Stimulated activated CD8-positive, alpha-beta memory T cell treated with anti-CD3 and anti-CD28 coated beads, Interleukin-15, amount 100 ng/mL, for 1 hour (primary cell): ENCODE measurements at places on chromosomes 4 and X.

DNA sequence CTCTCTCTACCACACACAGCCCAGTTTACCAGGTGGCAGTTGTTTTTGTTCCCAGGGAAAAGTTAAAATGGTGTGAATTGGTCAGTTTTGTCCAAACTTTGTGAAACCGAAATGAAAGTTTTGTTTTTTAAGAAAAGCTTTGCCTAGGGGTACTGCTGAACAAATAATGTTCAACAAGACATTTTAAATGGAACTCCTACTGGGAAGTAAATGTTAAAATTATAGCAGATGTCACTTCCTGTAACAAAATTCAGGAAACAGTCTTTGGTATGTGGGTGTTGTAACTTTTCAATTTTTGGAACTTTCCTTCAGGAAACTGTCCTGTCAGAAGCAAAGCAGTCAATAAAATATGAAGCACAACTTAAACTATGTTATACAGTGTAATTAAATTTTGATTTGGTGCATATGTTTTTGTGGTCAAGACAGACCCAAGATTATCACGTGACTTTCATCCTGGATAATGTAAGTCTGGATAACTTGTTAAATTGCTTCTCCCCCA lies 79.5 kb downstream of the AFF1 start:
- DNase-seq: no peak

GRCh38 chr4:151173871-151174270 lies 74.4 kb downstream of the RPS3A start:
- no peak for DNase-seq

- DNase-seq: no peak
Observed at GRCh38 chrX:75155447-75155826, 646 bp downstream of the ABCB7 start.

GRCh38 chrX:50684871-50685270 lies 129.1 kb downstream of the SHROOM4 start:
- DNase-seq: no peak

DNA sequence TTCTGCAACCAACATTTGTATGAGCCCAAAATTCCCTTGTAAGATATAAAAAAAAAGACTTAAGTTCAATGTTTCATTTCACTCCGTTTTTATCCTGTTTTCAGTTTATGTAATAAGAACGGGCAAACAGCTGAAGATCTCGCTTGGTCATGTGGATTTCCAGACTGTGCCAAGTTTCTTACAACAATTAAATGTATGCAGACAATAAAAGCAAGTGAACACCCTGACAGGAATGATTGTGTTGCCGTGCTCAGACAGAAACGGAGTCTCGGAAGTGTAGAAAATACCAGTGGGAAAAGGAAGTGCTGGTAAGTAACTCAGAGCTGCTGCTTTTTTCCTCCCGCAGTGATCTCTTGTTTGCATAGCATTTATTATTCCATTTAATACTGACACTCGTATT lies 2.8 kb downstream of the ANKRD37 start:
- DNase-seq: no peak

DNA sequence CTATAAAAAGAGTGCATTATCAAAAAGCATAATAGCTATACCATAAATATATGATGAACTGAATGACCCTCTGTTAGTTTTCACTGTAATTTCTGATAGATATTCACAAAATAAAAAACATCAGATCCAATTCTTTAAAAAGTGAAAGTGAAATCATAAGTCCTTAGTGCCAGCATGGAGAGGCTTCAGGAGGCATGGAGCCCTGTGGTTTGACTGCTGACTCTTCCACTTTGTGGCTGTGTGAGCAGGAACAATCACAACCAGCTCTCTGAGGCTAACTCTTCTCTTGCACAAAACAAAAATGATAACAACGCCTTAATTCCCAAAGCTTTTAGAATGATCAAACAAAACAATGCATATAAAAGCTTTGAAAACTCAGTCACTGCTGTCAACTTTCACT lies 1143.9 kb downstream of the PDHA2 start:
- no peak for DNase-seq

GRCh38 chrX:147570483-147570882 lies 341.2 kb upstream of the FMR1 start:
- no peak for DNase-seq

DNA sequence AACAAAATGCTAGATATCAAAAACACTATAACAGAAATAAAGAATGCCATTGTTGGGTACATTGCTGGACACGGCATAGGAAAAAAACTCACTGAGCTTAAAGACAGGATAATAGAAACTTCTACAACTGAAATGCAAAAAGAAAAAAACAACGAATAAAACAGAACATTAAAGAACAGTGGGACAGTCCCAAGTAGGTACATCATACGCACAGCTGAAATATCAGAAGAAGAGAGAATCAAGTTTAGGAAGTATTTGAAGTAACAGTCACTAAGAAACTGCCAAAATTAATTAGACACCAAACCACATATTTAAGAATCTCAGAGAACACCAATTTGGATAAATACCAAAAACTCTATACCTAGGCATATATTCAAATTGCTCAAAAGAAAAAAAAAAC lies 19.2 kb downstream of the RAB28 start:
- DNase-seq: no peak

GRCh38 chr4:55172694-55173287 lies 47.4 kb upstream of the KDR start:
- no peak for DNase-seq

GRCh38 chr4:6227412-6228157 lies 27.2 kb upstream of the JAKMIP1 start:
- no peak for DNase-seq

DNA sequence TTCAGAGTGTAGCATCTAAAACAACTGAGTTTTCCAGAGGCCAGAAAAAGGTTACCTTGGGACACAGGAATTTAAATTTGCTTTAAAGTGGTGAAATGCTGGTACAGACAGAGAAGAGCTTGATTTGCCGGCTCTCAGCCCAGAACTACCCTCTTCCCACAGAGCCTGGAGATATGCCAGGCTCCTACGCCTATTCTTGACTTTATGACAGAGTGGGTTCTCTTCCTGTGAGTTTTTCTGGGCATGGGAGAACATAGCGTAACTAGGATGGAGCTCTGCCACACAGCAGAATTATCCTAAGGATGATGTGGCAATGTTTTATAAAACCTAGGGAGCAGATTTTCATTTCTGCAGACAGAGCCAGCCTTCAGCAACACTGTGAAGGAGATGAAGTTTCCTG lies 241.8 kb downstream of the GRIA3 start:
- no peak for DNase-seq

GRCh38 chr4:39621582-39621981 lies 17.1 kb downstream of the SMIM14 start:
- DNase-seq: no peak

DNA sequence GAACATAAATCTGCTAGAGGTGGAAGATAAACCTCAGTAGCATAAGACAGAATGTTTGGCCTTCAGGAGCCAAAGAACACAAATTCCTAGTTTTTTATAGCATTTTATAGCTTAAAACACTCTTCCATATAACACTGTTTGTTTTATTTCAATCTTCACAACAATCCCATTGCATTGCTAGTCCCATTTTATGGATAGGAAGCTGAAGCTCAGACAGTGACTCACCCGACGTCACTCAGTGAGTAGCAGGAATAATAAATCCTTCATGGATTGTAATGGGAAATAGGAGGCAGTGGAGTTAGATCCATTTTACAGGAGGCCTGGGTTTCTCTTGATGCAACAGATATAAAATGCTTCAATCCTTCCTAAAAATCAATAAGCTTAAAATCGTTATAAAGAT lies 217.5 kb downstream of the RAB28 start:
- no peak for DNase-seq

DNA sequence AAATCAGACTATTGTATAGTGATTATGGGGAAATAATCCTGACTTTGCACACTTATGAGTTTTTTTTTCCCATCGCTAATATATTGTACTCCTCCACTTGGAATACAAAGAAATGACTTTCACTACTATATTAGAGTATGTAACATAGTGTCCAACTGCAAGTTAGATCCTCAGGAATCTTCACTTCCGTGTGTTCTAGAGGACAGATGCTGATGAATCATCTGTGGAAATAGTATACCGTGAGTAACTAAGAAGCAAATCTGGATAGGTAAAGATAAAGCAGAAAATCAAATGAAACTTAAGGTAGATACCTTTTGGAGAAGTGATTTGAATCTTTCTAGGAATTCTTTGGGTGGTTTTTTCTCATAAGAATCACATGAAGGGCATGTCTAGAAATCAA lies 8.3 kb downstream of the IL21 start:
- no peak for DNase-seq

- no peak for DNase-seq
Observed at GRCh38 chr4:176444741-176445140, 125.0 kb downstream of the SPCS3 start.

DNA sequence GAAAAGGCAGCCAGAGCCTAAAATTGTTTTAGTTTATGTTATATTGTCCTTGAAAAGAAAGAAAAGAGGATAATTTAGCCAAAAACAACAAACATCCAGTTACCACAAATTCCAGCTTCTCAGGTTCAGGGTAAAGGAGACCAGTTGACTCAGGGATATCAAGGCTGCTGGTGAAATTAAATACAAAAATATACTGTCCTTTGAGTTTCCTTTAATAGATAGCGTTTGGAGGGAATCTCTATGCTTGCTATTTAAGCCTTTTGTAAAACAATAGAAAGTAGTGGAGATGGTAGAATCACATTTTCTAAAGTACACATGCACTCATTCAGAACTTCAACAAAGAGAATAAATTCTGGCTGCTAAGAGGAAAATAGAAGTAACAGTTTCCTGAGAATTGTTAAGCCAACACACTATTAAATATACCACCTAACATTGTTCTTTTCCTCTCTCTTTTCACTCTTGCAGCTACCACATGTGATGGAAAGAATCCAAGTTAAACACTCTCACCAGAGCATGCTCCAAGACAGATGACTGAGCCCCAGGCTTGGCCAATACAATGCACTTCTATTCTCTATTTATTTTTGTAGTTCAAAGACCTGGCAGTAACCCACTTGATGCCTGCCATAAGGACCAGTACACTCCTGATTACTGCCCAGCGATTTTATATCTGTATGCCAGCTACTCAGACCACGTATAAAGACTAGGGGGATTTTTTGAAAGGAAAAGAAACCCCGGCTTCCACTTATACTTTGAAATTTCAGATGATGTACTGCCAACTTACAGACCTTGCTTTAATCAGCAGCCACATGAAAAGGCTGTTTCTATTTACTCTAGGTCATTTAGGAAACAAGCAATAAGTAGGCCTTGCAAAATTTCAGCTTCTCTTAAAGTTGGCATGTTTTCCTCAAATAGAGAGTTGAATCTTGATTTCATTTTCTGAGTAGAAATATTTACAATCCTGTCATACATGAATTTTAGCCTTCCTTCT lies 756.9 kb downstream of the FAT4 start:
- no peak for DNase-seq

DNA sequence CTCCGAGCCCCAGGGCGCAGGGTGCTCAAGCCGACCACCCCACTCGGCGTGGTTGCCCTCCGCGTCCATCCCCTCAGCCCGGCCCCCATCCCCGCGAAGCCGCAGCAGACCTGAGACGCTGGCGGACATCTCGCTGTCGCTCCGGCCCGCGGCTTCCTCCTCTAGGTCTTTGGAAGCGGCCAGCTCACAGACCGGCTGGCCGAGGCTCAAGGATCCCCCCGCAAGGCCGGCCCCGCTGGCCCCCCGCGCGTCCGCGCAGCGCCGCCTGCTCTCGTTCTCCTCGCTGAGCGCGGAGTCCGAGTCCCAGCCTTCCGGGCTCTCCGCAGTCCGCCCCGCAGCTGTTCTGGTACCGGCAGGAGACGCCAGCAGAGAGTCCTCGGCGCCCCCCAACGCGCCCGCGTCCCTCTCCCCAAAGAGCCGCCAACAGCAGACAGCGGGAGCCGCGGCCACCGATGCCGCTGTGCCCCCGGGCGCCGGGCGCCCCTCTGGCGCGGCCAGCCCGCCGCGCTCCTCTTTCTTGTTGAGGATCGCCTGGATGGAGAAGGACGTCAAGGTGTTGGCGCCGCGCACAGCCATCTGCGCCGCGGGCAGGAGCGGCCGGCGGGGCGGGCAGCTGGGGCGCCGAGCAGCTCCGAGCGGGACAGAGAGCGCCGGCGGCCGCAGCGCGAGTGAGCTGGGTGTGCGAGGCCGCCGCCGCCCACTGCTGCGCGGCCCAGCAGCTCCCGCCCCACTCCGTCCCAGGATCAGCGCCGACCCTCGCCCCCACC lies at the start of gene NKX3-2:
NKX3-2 (minus strand) TSS at position 670 of the 767 bp plus-strand sequence; CDS start at position 576, 94 bp downstream.
- no peak for DNase-seq

DNA sequence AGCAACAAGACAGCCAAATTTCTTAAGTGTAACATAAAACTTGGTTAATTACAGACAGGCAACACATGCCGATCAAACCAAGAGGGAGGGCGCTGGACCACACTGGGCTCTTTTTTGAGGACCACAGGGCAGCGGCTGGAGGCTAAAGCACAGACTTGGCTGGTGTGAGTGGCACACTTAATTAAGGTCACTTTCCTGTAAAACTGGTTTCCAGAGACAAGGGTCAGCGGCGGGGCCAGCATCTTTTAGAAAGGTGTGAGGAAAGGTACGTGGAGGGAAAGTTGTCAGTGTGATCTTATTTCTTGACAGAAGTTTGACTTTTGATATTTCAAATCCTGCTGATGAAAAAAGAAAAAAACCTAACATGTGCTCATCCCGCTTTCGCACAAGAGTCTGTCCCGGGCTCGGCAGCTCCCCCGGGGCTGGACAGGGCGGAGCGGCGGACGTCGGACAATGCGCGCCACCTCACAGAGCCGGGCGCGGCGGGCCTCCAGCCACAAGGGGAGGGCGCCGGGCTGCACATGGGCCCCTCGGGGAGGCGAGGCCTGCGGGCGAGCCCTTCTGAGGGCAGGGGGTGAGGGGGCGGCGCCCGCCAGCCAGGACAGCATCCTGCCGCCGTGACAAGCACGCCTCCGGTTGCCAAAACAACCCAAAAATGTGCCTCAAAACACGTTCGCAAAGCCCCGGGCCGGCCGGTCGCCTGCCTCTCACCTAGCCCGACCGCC lies 660 bp upstream of the HSPA4L start:
- DNase-seq: no peak

GRCh38 chrX:115452251-115452650 lies 108.7 kb upstream of the PLS3 start:
- DNase-seq: no peak

DNA sequence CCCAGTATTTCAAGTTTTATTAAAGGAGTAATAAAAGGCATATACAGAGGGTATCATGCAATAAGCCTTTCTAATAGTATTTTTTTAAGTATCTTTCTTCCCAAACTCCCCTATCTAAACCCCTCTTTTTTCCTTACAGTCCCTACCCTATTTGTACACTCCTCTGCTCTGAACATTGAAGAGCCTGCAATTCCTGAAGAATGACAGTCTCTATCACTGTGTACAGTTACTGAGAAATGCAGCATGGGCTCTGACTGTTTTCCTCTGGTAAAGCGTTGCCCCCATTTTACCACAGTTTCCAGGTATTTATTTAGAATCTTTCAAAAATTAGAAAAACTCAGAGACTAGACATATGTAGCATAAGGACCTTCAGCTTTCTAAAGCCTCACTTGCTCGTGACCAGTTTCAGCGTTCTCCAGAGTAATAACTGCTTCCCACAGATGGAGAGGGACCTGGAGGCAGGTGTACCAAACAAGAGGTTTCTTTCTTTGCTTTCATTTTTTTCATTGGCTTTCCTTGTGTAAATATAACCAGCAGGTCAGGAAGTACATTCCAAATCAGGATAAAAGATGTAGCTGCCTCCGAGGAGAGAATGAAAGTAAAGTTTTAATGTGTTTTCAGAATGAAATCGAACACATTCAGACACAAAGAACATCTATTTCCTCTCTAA lies 230.8 kb downstream of the CFAP299 start:
- no peak for DNase-seq
